ENCODE measurements at places on chromosomes 11 and 22.

DNA sequence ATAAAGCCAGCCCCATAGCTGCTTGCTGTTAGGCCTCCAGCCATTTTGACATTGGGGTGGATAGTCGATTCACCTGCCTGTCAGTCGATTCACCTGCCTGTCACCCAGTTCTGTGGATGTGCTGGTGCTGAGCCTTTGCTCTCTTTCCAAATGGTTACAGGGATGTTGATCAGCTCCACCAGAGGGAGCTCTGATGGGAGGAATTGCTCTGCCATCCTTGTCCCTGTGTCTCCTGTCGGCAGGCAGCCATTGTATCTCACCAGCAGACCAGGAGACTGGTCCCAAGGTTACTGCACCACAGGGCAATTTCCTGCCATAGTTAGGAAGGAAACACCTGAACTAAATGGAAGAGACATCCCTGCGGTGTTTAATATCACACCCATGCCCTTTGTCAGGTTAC is 6.1 kb downstream of the MPEG1 start:
- DNase-seq: no peak

GRCh38 chr11:9280655-9281301 is 15.6 kb upstream of the DENND5A start:
- DNase-seq: peak; percentile 13

- DNase-seq: no peak
Observed at GRCh38 chr11:131121426-131122333, 205.4 kb upstream of the SNX19 start.

GRCh38 chr22:38035530-38035885 is 21.7 kb upstream of the PICK1 start:
- no peak for DNase-seq

- no peak for DNase-seq
Observed at GRCh38 chr11:22138264-22138663, 54.6 kb upstream of the ANO5 start.

- no peak for DNase-seq
Observed at GRCh38 chr11:114847306-114847975, 169.1 kb downstream of the NXPE2 start.

DNA sequence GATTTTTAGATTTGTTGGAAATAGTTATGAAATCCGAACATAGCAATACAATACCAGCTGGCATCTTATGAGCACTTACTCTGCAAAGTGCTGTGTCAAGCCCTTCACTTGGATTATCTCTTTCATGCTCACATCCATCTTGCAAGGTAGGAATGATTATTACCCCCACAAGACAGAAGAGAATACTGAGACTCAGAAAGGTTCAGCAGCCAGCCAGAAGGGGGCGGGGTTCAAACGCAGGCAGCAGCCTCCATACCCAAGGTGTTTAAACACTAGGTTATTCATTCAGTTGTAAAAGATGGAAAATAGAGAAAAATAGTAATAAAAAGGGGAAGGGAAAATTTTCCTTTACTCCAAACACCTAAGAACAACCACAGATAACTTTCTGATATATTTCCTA is 158.5 kb downstream of the CCDC34 start:
- DNase-seq: no peak

DNA sequence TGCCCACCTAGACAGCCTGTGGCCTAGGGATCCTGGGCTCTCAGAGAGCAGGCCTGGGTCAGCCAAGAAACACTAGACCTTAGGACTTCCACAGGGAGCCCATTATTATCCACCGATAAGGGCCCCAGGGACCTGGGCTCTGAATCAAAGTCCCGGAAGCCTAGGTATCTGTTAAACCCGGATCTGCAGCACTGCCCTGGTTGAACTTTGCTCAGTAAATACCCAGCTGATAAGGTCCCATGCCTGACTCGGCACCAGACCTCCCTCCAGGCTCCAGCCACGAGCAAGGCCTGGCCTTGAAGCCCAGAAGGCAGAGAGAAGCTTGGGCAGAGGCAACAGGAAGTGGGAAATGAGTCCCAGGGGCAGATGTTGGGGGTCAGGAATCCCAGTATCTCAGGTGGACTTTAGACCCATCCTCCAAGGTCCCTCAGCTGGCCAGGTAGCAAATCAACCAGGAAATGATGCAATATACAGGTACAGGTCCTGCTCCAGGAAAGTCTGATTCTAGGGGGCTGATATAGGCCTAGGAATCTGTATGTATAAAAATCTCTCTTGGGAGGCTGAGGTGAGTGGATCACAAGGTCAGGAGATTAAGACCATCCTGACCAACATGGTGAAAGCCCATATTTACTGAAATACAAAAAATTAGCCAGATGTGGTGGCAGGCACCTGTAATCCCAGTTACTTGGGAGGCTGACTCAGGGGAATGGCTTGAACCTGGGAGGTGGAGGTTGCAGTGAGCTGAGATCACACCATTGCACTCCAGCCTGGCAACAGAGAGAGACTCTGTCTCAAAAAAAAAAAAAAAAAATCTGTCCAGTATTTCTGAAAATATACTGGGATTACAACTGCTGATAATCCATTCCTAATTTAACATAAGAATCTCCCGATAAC is 18.7 kb downstream of the POU2AF1 start:
- DNase-seq: no peak

DNA sequence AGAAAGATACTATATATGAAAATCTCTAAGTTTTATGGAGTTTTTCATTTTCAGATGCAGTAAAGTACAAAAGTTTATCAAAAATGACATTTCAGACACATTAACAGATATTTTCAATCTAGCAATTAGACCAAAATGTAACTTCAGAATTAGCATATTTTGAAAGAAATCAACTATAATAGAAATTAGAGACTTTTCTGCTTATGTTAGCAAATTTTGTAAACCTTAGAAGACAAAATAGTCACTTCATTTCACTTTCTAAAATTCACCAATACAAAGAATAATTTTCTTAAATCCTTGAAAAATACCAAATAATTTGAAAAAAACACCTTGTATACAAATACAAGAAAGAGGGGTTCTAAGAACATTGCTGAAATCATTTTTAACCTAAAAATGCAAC is 135.8 kb upstream of the FIBIN start:
- no peak for DNase-seq

DNA sequence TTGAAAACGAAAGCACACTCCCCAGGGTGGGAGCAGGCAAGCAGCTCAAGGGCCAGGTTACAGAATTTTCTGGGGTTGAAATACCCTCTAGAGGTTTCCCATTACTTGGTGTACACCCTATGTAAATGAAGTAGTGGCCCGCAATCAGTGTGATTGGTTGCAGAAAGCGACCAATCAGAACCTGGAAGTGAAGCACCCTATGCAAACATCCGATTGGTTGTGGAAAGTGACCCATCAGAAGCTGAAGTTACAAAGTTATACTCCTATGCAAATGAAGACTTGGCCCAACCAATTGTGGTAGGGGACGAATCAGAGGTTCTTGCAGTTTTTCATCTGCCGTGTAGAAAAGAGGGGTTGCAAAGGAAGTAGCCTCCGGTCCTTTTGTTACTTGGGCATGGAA is 19.2 kb downstream of the PRR5 start:
- DNase-seq: no peak

DNA sequence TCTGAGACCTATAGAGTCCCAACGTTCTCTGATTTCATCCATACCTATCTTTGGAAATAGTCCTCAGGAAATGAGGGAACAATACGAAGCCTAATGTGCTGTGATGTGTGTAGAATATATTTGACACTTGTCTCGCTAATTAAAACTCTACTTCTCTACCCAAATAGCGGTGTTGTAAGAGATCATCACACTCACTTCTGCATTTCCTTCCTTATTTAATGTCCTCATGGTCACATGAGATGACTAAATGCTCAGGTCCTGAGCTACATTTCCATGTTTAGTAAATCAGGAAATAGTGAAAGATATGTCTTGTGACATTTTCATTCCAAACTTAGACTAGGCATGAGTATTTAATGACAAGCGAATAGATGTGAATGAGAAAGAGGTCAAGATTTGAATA is 112.3 kb downstream of the MAML2 start:
- no peak for DNase-seq
